ENCODE measurements at places on chromosomes 16 and 17. TPM values are rescaled to one million over a fixed set of nuclear protein-coding genes. Genes with fewer than 3 reads are reported as not detected.

ACAP1 gene
- 4.9 TPM for total RNA-seq

DNA sequence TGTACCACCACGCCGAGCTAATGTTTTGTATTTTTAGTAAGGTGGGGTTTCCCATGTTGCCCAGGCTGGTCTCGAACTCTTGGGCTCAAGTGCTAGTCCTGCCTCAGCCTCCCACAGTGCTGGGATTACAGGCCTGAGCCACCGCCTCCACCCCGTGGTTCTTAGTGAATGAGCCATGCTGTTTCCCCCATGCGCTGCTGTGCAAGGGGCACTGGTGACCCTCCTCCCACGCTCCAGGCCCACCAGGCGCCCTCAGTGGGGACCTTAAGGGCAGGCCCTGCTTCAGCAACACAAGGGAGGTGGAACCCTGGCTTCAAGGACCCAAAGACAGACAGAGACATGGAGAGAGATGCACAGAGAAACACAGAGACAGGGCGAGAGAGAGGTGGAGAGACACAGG, 15.4 kb upstream of the NUDT16L1 start:
- no peak for DNase-seq

GRCh38 chr16:78528265-78528664, 428.8 kb downstream of the WWOX start:
- no peak for DNase-seq

GRCh38 chr17:35717475-35717874, 14.0 kb upstream of the RASL10B start:
- no peak for DNase-seq

- no peak for DNase-seq
Measured at GRCh38 chr16:47732122-47732521, 271.0 kb downstream of the PHKB start.

TBC1D3I gene
- total RNA-seq: 0.17 TPM

ELMO3 gene
- total RNA-seq: 3.8 TPM

TBX6 gene
- total RNA-seq: 0.09 TPM

DNA sequence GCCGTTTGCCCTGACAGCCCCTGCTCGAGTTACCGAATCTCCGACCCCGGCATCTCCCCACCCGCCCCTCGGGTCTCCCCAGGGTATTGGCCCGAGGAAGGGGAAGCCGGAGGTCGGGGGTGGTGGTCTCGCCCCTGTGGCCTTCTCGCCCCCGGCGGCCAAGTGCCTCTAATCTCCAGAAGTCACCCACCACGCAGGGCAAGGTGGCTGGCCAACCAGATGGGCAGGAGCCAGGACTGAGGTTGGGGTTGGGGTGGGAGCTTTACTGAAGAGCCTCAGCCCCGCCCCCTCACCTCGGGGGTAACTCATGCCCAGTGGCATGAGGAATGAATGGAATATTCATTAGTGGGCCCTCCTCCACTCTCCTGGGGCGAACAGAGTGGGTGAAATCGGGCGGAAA, 637 bp downstream of the DHRS11 start:
- no peak for DNase-seq

NT5C3B gene
- total RNA-seq: 15.3 TPM

- DNase-seq: no peak
Measured at GRCh38 chr17:31857920-31858641, 963 bp downstream of the COPRS start.

DNA sequence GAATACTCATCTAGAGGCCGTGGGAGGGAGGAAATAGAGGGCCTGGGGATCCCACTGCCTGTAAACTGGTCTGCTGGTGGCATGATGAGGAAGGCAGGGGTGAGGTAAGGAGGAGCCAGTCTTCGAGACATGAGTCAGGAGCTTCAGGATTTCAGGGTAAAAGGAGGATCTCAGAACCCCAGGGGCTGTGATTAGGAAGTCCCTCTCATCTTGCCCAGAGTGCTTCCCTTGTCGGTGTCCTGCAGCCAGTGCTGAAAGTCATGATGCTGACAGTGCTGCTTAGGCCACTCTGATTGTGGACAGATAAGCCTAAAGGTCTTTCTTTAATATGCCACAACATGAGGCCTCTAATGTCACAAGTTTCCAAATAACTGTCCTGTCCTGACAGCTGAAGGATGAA, 29.6 kb downstream of the COG4 start:
- DNase-seq: no peak

DNA sequence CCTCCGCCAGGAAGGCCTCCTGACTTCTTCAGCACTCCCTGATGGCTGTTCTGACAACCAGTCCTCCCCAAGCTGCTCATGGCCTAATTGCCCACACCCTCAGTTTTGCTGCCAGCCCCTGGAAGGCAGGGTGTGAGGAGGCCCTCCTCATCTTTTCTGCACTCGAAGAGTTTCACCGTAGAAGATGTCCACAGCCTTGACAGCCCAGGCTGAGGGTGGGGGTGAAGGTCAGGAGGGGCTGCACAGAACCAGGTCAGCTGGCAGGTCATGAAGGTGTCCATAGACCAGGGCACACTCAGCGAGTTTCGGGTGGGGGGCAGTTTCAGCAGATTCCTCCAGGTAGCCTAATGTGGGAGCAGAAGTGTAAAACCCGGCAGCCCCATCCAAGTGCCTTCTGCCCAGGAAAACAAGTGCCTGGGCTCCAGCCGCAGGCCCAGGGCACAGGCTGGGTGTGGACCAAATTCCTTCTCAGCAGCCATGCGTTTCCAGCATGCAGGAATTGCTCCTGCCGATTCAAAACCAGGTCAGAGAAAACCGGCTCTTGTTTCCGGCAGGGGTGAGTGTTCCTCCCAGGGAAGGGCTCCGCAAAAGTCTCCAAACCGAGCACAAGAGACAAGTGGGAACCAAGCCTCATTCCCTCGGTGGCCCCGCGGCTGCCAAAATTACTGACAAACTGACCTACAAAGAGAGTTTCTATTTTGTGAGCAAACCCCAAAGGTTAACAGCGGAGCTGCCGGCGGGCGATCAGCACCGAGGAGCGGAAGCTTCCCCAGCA, 228.8 kb downstream of the C16orf78 start:
- no peak for DNase-seq

CFAP97D1 gene
- total RNA-seq: not detected

DCUN1D3 gene
- total RNA-seq: 4.9 TPM

DNA sequence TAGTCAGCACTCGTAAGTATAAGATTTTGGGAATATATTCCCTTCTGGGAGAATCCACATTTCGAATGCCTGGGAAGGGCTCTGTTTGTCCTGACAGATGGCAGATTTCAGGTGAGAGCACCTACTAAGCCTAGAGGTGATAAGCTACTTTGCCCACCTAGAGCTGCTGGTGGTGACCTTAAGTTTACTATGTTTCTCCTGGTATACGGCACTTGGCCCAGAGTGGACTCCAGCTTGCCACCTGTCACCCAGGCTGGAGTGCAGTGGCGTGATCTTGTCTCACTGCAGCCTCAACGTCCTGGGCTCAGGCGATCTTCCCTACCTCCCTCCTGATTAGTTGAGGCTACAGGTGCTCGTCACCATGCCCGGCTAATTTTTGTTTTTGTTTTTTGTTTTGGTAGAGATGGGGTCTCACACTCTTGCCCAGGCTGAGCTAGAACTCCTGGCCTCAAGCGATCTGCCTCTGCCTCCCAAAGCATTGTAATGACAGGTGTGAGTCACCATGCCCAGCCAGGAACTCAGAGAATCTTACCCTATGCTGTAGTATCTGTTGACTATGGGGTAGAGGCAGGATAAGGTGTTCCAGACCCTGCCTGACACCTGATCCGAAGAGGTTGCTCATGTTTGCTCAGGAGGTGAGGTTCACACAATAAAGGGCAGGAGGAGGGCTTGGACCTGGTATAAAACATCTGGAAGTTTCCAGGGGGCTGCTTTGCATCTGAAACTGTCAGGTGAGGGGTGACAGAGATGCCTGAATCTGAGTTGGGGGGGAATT, at the start of gene ZG16:
Gene ZG16, plus strand, starts transcription at position 681 of the 775 bp plus-strand sequence. CDS start 1,011 bp downstream, outside the sequence.
- no peak for DNase-seq

APOBR gene
- total RNA-seq: 1.5 TPM

DNA sequence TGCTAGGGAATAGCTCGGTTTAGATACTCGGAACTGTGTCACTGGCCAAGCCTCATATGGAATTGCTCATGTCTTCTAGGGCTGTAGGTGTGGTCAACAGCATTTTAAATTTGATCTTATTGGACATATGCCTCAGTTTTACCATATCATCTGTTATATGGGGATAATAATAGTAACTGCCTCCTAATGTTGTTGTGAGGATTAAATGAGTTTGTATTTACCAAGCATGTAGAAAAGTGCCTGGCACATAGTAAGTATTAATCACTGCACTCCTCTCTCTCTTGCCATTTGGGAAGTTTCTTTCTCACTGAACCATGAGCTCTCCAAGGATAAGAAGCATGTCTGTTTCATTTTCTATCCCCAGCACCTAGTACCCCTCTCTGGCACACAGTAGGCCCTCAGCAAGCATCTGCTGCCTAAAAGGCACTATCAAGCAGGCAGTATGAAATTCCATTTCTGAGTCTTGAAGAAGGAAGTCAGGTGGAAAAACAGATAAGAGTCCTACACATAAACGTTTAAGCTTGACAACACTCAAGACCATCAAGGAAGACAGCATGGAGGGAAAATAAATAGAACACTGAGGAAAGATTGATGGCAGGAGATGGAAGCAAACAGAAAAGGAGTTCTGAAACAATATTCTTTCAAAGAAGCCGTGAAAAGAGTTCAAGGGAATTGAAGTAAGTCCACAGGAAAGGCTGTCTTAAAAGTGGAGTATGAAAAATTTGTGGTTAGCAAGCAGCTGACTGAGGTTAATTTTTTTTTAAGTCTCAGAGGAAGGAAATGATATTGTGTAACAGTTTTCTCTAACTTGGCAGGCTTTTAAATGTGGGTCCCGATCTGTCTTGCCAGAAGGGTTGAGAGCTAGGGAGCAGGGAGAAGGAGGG, 2.2 kb upstream of the ATP6V0A1 start:
- no peak for DNase-seq

SALL1 gene
- total RNA-seq: 13.4 TPM

BRICD5 gene
- 1.9 TPM for total RNA-seq

- peak; percentile 80 for DNase-seq
Measured at GRCh38 chr17:50297407-50297865, 23.2 kb downstream of the TMEM92 start.

- DNase-seq: no peak
Measured at GRCh38 chr16:47374629-47375028, 86.2 kb downstream of the ITFG1 start.

DNA sequence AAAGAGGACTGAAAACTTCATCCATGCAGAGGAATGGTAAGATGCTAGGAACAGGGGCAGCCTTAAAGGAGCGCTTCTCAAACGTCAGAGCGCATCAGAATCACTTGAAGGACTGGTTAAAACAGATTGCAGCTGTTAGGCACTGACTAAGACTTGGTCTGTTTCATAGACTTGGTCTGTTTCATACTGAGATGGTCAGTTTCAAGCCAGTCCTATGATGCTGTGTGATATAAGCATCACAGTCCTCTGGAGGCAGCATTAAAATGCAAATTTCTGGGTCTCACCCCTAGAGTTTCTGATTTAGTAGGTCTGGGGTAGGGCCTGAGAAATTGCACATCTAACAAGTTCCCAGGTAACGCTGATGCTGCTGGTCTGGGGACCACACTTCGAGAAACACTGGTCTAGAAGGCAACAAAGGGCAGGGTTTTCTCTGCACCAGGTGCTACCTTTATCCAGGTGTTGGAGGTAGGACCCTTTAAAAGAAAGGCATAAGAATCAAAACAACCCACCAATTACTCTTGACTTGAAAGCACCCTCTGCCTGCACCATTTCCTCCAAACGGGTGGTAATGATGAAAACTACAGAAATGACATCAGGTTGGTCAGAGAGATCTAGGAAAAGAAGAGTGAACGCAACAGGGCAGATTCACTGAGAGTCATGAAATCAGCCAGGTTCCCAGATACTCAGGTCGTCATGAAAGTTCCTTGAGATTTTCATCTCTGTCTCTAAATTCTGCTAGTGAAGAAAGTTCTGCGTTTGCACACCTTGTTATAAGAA, 95.0 kb upstream of the RCVRN start:
- no peak for DNase-seq

DNA sequence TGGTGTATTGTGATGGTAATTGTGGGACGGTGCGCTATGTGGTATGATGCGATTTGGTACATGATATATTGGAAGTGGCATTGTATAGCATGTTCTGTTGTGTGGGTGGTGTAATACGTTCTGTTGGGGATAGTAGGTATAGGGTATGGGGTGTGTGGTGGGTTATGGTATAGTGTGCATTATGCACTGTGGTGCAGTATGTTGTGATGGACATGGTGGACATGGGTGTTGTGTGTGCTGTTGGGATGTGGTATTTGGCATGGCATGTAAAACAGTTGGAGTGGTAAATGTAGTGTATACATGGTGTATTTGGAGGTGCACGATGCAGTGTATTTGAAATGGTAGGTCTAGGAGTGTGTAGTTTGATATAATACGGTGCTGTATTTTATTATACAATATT, 170.6 kb upstream of the CNTNAP4 start:
- DNase-seq: no peak

- no peak for DNase-seq
Measured at GRCh38 chr17:74761419-74761818, 13.0 kb downstream of the NHERF1 start.

GRCh38 chr16:85435286-85435685, 177.8 kb upstream of the GSE1 start:
- no peak for DNase-seq

DNA sequence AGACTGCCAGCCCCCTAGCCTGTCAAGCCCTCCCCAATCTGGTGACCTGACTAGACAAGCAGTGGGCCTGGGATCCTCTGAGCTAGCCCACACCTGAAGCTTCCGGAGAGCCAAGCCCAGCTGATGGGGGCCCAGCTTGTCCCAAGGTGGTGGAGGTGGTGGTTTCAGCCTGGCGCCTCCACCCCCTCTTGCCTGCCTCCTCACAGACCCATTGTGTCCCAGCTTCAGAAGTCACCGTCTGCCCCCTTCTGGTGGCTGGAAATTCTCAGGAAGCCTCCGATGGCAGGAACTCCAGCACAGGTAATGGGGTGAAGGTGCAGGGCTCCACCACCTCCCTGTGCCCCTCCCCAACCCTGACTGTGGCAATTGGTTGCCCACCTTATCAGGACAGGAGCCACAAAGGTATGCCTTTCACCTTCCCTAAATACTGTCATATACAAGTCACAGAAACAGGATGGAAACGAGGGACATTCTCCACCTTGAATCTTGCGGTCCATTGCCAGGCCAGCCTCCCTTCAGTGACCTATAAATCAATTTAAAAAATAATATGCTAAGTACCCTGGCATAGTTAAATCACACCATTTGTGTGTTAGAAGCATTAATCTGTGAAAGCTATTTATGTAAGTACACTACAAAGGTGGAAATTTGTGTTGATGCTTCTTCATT, 66.0 kb upstream of the ZNF423 start:
- peak; percentile 79 for DNase-seq

ACSM2B gene
- total RNA-seq: 852 TPM

CIITA gene
- 2.8 TPM for total RNA-seq

DNA sequence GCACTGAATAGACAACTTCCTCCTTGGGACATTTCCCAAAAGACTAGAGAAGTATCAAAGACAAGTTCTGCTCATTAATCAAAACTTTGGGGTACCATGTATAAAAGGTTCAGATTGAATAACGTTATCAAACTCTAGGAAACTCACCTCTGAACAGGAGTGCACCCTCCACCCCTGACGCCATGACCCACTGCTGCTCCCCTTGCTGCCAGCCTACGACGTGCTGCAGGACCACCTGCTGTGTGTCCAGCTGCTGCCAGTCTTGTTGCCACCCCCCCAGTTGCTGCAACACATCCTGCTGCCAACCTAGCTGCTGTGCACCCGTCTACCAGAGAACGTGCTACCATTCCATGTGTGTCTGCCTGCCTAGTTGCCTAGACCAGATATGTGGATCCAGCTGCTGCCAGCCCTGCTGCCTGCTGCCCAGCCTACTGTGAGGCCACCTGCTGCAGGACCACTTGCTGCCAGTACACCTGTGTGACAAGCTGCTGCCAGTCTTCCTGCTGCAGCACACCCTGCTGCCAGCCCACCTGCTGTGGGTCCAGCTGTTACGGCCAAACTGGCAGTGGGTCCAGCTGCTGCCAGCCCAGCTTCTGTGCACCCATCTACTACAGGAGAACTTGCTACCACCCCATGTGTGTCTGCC, 13.8 kb upstream of the KRTAP9-2 start:
- DNase-seq: no peak

Data from liver (tissue), 10 donors.